ENCODE measurements at places on chromosomes 6 and 20.

DNA sequence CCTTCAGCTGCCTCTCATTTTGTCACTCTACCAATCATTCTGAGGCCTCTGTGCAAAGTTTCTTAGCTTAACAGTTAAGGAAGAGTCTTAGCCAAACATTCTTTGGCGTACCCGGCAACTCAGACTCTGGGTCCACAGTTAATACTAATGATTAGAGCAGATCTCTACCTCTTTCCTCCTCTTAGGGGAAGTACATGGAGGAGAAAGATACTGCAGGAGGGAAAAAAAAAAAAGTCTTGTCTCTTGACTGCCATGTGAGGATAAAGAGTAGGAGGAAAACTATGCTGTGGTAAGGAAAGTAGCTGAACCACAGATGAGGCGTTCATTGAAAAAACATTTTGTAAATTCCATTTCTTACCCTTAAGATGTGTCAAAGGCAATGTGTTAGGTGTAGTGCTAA lies 44.0 kb upstream of the MARCKS start:
- DNase-seq = no peak

- DNase-seq = no peak
These were observed 42.6 kb downstream of the TRIM27 start for GRCh38 chr6:28880894-28881780.

- DNase-seq = no peak
These were observed 52.1 kb downstream of the HNF4A start for GRCh38 chr20:44407402-44408184.

- no peak for DNase-seq
These were observed 44.0 kb downstream of the SIM1 start for GRCh38 chr6:100420711-100421110.

DNA sequence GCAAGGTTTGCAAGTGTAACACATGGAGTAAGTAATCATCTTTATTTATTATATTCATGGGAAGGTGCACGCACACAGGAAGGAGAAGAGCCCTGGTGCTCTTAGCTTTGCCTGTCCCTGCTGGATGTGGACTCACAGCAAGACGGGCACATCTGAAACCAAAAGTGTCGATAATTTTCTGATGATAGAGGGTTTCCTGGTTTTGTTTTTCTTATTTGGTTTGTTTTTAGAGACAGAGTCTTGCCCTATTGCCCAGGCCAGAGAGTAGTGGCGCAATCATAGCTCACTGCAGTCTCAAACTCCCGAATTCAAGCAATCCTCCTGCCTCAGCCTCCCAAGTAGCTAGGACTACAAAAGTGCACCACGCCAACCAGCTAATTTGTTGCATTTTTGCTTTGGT lies 7.8 kb upstream of the KHDC1L start:
- DNase-seq = no peak

- no peak for DNase-seq
These were observed 139.0 kb downstream of the MTHFD1L start for GRCh38 chr6:151004383-151005024.

DNA sequence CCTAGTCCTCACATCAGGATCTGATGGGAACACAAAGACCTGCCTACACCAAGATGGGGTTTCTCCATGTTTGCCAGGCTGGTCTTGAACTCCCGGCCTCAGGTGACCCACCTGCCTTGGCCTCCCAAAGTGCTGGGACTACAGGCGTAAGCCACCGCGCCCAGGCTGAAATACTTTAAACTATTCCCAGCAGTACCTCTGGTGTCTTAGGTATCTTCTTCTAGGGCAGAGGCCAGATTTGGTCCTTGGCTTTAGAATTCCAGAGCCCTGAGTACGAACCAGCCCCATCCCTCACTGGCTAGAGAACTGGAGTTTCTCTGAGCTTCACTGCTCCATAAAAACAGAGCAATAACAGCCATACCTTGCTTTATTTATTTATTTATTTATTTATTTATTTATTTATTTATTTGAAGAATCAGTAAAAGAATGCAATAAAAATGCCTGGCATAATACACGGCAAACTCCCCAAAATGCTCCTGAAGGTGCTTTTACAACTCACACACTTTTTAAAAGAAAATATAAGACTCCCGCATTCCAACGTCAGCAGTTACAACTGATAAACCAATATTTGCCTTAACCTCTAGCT lies 312.1 kb downstream of the TFAP2C start:
- no peak for DNase-seq

GRCh38 chr6:127951172-127951917 lies 50.5 kb upstream of the THEMIS start:
- no peak for DNase-seq

- no peak for DNase-seq
These were observed 90.6 kb downstream of the SCP2D1 start for GRCh38 chr20:18904192-18904591.

DNA sequence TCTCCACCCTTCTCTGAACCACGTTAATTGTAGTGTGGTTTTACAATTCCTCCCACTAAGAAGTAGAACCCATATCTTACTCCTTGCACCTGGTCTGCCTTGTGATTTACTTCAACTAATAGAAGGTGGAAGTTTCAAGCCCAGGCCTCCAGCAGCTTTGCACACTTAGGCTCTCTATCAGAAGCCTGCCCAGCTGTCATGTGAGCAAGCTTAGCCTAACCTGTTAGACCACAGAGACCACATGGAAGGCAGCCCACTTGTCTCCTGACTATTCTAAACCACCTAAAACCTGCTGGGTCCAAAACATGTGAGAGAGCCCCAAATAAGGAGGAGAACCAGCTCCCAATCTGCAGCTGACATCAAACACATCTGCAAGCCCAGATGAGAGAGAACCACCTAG lies 127.6 kb upstream of the BTBD3 start:
- no peak for DNase-seq

DNA sequence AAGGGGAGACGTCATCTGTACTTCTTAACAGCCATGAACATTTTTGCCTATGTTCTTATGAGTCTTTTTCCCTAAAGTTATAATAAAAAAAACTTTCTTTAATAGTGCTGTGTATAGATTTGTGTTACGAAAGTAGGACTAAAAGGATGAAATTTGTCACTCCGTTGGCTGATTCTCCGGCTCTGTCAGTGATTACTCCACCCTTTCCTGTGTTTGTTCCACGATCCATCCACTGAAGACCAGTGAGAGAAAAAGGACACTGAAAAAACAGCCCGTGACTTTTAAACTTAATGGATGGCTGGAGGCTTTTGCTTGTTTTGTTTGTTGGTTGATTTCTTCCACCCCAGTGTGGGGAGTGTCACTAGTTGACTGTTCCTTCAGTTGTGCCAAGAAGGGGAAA lies 232.0 kb upstream of the NOX3 start:
- no peak for DNase-seq

DNA sequence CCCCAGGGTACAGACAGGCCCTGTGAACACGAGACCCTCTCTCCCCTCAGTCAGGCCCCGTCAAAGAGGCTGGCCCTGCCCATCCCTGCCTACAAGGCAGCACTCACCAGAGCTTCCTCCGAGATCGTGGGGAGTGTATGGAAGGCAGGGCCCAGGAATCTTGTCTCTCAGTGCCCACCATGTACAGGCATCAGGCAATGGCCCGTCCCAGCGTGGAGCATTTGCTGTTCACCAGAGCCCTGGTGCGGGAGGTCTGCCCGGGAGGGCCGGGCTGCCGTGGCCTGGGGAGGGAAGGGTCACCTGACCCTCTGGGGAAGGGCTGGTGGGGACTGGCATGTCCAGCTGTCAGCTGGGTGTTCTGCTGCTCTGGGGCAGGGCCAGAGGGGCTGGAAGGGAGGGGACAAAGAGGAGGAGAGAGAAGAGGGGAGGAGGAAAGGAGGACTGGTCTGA lies at the start of gene IP6K3:
IP6K3 (minus strand) TSS at position 255 of the 450 bp plus-strand sequence. CDS start 11,429 bp downstream, outside the sequence.
- DNase-seq = no peak

DNA sequence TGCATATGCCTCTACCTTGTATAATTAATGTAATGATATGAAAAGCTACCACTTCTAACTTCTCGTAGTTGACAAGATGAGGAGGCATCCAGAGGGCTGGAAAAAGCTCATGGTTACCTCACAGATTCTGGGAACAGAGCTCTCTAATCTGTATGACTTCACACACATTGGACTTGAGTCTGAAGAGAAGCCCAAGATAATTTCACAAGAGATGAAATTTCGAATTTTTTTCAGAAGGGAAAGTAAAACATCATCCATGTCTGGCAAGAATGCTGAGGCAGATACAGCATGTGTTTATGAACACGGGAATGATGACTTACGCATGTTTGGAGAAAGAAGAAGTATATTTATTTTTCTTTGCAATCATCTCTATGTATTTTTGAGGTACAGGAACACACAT lies 141.8 kb upstream of the TENT5A start:
- no peak for DNase-seq

DNA sequence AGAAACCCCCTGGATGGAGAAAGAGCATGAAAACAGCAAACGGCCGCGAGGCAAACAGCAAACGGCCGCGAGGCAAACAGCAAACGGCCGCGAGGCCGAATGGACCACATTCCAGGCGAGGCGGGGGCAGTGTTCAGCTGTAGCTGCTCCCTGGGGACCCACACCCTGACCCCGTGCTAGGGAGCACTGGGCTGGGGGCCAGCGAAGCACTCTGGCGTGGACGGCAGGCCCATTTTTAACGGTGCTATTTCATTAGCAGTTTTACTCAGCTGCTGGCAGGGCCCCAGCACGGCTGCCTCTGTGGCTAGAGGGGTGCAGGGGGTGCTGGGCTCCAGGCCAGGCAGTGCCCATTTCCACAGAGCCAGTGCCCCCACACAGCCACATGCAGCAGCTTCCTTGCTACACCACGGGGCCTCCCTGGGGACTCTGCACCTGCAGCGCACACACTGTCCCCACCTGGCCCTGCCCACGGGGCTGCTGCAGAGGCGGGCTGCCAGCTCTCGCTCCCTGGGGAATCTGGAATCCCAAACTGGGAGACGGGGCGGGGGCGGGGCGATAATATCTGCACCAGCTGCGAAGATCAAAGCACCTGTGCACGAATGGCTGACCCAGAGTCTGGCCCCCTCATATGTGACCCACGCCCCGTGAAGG lies 35.6 kb upstream of the SLCO4A1 start:
- DNase-seq = no peak

- no peak for DNase-seq
These were observed 5.1 kb downstream of the TMEM63B start for GRCh38 chr6:44132476-44132875.

GRCh38 chr6:88238065-88238464 lies 71.9 kb upstream of the CNR1 start:
- DNase-seq = no peak

GRCh38 chr6:142045380-142046278 lies 87.1 kb upstream of the GJE1 start:
- DNase-seq = no peak

DNA sequence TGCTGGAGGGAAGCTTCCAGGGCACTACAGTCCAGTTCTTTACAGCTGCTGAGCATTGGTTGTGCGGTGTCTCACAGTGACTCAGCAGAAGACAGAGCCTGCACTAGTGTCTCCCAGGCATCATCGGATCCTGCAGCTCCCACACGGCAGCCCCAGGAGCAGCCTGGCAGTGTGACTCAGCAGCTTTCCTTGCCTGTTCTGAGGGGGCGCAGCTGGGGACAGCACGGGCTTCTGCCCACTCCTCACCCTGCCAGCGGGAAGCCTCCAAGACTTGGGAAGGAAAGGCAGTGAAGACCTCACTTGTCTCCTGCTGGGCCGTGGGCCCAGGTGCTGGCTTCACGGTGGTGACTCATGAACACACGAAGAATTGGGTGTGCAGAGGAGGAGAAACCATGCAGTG lies 165.4 kb downstream of the SYNDIG1 start:
- DNase-seq = no peak

GRCh38 chr6:139644821-139645220 lies 270.4 kb upstream of the CITED2 start:
- no peak for DNase-seq

- no peak for DNase-seq
These were observed 38.5 kb upstream of the GCLC start for GRCh38 chr6:53583451-53583850.

DNA sequence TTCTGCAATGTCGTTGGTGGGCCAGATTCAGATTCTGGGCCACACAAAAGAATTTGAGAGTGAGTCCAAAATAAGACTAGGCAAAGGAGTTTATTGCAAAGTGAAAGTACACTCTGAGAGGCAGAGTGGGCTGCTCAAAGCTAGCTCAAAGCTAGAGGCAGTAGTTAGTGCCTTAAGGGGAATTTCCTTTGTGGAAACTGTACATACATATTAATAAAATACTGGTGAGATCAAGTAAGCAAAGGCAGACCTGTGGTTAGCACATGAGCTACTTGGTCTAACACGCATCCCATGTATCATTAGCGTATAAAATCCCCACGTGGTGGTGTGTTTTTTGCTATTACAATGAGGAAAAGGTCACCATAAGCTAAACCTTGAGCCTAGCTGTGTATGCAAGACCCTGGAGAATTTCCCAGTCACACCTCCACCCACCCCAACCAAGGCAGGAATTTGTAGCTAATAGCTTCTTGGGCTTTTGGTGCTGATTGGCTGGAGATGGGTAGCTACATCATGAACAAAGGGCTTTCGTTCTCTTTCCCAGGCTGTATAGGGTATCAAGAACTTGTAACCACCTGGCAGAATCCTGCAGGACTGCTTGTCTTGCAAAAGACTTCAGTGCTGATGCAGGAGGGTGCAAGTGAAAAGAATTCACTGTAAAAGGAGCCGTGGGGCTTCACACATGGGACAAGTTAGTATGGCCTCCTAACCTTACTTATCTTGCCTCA lies 14.7 kb upstream of the TRIM26 start:
- no peak for DNase-seq

GRCh38 chr6:131116755-131117360 lies 18.4 kb upstream of the AKAP7 start:
- DNase-seq = no peak

DNA sequence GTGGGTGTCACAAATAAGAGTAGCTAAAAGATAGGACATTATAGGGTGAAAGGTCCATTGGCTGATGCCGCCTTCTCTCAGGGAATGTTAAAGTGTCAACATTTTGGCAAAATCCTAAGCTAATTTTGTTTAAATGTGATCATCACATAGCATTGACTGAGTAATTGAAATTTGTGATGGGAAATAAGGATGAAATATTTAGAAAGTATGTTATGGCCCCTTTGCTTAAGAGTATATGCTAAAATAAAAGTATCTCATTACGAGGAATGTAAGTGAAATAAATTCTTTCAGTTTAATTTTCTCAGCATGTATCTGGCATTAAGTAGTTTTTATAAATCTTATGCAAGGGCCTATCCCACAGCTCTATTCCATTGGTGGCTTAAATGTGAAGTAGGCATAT lies 229.2 kb downstream of the PRL start:
- DNase-seq = no peak

GRCh38 chr20:40639676-40640355 lies 49.2 kb downstream of the MAFB start:
- no peak for DNase-seq

GRCh38 chr6:22150368-22151035 lies 146.3 kb downstream of the PRL start:
- no peak for DNase-seq

DNA sequence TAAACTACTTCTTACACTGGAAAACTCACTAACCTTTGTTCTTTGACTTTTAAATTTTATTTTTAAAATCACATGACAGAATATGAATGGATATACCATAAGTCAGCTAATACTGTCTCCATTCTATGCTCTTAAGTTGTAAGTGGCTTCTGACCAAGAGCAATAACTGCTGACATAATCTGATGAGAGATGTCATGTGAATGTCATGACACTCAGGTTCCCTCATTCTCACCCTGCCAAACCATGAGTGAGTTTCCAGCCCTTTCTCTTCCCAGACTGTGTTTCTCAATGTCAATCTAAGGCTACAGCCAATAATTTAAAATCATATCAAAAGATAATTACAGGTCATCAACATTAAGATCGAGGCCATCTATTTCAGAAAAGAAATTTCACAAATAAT lies 39.7 kb downstream of the KIF16B start:
- no peak for DNase-seq

- DNase-seq = no peak
These were observed 118.1 kb downstream of the RWDD2A start for GRCh38 chr6:83311231-83311630.

All from activated T-helper 1 cell treated with anti-CD3 and anti-CD28 coated beads, Interleukin-2, amount 50 U/mL, for 16 hours (primary cell).